Fibroblast of skin of back (primary cell): ENCODE measurements at places on chromosomes 16 and 17.

- DNase-seq: no peak
These were observed 8.1 kb downstream of the CRISPLD2 start for GRCh38 chr16:84827897-84828296.

DNA sequence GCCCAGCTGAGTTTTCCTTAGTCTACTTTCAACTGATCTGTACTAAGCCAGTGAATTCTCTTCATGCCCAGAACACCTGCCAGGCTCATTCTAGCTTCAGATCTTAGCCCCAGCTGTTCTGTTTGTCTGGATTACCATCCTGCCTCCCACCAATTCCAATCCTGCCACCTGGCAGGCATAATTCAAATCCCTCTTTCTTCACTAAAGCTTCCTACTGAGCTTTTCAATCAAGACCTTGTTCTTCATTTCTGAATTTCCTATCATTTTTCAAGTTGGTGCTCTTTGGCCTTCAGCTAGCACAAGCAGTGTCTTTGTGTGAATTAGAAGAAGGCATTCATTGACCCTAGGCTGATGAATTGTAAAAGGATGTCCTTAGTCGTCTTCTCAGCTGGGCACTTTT lies 357.6 kb downstream of the UTP18 start:
- no peak for DNase-seq

- DNase-seq: no peak
These were observed 8.9 kb upstream of the CDC42EP4 start for GRCh38 chr17:73320601-73321264.

GRCh38 chr17:55580596-55581133 lies 69.4 kb upstream of the SMIM36 start:
- DNase-seq: no peak

- DNase-seq: no peak
These were observed 265.3 kb downstream of the MAP2K6 start for GRCh38 chr17:69679829-69680228.

DNA sequence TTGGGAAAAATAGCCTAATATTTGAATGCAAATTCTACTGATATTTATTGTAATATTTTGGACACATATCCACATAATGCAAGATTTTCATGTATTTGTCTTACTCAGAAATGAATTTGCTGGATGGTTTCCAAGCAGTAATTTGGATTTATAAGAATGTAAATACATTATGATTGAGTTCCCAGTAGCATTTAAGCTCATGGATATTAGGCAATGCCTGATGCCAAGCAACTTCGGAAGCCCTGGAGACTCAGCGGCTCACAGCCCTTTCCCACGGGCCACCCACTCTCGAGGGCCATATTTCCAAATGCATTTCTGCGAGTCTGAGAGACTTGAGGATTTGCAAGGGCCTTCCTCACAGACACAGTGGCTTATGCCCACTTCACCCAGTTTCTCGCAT lies 62.1 kb upstream of the MYOCD start:
- peak; percentile 62 for DNase-seq

- no peak for DNase-seq
These were observed 41.0 kb downstream of the FOXL1 start for GRCh38 chr16:86619239-86619794.

DNA sequence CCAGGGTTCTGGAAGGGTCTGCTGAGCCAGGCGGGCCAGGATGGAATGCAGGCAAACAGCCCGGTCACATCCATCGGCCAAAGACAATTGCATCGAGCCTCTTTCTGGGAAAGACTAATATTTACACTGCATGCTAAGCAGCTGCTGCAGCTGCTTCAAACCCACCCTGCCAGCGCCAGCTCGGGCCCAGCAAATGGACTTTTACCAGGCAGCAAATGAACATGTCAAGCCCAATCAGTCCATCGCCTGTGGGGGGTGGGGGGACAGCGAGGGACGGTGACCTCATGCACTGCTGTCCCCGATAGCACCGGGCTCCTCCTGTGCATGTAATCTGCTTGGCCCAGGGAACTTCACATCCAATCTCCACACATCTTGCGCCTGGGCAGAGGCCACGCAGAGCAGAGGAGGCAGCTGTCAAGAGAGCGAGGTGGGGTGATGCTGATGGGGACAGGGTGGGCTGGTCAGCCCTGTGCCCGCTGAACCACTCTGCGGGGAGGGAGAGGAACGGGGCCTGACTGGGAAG lies 39.4 kb upstream of the CDH5 start:
- DNase-seq: no peak

DNA sequence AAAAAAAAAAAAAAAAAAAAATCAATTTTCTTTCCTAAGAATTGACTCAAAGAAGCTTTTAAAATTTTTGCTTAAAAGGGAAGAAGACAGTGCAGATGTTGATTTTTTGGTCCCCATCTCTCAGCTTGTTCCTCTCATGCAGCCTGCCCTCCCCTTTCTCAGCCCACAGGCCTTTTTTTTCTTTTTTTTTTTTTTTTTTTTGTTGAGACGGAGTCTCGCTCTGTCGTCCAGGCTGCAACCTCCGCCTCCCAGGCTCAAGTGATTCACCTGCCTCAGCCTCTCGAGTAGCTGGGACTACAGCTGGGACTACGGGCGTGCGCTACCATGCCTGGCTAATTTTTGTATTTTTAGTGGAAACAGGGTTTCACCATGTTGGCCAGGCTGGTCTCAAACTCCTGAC lies 17.7 kb downstream of the YPEL2 start:
- no peak for DNase-seq

DNA sequence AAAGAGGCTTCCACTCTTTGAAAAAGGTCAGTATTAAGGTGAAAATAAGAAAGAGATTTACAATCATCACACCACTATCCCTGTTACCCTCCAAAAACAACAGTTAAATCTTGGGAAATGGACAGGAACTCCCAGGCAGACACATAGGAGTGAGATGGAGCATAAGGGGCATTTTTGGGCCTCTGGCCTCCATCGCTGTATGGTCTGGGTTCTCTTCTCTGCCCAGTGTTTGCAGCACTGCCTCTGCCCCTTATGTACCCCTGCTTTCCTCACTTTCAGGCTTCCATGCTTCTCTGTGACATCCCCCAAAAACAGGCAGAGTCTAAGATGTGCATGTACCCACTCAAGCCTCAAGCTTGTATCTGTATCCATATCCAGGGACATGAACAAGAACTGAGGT lies 630 bp upstream of the HOXB2 start:
- no peak for DNase-seq

DNA sequence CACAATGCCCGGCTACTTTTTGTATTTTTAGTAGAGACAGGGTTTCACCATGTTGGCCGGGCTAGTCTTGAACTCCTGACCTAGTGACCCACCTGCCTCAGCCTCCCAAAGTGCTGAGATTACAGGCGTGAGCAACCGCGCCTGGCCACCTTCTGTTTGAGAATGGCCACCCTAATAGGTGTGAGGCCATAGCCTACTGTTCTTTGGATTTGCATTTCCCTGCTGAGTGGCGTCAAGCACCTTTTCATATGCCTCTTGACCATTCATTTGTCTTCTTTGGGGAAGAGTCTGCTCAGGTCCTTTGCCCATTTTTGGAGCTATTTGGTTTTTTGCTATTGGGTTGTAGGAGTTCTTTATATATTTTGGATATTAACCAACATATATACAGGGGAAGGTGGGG lies 276.7 kb downstream of the PARN start:
- DNase-seq: no peak

DNA sequence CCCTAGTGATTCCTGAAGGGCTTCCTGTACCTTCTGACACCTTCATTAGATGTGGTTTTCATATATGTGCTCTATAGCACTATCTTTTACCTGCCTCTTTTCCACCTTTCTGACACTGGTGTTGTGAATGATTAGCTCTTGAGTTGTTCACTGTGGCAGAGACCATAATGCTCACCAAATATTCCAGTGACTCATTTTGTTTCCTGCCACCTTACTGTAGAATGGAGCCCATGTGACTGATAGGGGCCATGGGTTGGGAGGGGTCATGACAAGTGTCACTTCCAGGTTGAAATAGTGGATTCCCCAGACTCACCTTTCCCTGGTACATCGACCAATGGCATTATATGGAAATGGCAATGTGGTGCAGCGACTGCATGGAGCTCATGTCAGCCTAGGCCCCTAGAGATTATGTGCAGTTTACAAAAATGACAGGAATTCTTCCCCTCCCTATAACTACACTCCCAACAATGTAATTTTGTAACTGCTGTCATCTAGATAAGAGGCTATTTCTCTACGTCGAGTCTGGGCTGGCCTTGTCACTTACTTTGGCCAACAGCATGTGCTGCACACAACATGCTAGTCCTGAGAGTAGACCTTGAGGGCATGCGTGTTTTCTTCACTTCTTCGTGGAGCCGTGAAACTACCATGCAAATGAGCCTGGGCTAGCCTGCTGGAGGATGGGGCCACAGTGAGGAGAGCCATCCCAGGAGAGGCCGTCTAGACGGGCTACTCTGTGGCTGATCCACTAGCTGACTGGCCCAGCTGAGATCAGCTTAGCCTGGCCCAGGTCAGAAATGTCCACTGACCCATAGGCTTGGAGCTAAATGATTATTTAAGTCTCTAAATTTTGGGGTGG lies 409.5 kb downstream of the CA10 start:
- no peak for DNase-seq

GRCh38 chr17:40122136-40122998 lies 596 bp downstream of the MSL1 start:
- peak; percentile 59 for DNase-seq

DNA sequence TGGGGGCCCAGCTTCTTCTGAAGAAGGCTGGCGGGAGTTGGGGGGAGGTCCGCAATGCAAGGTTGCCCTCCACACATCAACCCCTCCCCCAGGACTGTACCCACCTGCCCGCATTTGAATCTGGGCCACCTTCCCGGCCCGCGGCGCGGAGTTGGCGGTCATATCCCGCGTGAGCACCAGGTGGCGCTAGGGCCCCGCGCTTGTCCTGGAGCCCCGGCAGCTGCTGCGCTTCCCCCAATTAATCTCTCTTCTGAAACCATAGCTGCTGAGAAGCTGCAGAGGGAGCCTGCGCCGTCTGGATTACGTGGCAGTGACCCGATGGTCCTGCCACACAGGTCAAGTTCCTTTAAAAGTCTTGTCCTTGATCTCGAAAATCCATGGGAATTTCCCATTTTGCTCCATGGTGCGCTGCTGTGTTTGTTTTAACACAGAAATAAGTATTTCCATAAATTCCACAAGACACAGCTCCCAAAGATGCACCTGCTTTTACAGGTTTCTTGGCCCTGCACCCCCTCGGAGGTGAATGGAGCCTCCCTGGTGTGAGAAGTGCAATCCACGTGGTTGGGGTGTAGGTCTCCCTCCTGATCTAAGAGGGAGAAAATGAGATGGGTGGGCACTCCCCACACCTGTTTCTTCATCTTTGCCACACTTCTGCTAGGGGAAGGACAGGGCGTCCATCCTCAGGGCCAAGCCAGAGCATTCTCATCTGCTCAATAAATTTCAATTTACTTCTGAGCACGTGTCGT lies 22.1 kb downstream of the COX4I1 start:
- peak; percentile 71 for DNase-seq

DNA sequence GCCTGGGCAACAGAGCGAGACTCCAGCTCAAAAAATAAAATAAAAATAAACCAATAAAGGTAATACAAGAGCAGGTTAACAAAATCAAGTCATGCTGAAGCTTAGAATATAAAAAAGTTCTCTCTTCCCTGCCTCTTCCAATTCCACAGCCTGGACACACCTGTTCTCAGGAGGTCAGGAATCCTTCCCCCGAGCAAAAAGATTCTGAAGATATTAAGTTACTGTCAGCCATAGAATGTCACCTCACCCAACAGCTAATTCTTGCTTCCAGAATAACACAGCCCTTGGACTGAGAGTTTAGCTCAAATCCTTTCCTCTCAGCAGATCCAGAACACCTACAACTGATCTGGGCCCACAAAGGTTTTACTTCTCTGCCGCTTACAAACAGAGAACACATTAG lies 27.1 kb downstream of the SLC39A11 start:
- DNase-seq: no peak

DNA sequence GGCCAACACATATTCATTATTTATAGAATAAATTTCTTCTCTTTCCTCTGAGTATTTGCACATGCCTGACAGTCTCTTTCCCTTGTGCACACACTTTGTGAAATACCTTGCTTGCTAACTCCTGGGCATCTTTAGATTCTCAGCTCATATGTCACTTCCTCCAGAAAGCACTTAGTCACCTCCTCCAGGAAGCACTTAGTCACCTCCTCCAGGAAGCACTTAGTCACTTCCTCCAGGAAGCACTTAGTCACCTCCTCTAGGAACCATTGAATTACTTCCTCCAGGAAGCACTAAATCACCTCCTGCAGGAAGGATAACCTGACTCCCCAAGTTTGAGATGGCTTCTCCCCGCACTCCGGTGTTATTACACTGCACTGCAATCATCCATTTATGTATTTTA lies 462.5 kb upstream of the EEF2KMT start:
- DNase-seq: no peak

DNA sequence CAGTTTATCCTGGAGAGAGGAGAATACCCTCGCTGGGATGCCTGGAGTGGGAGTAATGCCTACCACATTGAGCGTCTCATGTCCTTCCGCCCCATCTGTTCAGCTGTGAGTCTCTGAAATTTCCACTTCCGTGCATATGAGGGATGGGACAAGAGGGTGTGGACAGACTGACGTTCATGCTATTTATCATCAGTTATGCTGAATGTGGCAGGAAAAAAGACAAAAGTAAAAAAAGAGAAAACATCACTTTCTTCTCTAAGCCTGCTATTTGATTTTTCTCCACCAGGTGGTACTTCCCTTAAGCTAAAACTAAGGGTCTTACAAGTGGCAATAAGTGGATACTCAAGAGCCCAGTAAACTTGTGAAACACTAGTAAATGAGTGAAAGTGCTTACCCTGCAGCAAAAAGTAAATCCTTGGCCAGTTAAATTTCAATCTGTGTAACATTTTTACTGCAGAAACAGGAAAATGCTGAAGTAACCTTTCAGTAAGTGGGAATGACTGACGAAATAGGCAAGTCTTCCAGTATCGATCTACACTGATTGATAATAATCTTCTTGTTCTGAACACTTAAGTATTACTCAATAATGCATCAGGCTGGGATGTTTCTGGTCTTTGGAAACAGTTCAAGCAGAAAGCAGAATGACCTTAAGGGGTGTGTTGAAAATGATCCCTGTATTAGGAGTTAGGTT lies 5.6 kb downstream of the CRYBA1 start:
- peak; percentile 69 for DNase-seq

DNA sequence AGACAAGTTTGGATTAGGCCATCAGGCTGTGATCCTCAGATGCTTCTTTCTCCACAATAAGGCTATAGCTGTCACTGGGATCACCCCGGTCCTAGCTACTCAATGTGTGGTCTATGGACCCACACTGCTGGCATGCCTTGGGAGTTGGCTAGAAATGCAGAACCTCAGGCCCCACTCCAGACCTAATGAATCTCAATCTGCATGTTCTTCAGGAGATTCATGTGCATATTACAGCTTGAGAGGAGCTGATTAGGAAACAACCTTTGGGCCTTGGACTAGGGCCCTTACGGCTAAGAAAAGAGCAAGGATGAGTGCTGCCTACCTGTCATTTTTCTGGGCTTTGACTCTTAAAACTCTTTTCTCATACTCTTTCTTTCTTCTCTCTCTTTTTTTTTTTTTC lies 7.5 kb downstream of the ADAT1 start:
- DNase-seq: no peak

DNA sequence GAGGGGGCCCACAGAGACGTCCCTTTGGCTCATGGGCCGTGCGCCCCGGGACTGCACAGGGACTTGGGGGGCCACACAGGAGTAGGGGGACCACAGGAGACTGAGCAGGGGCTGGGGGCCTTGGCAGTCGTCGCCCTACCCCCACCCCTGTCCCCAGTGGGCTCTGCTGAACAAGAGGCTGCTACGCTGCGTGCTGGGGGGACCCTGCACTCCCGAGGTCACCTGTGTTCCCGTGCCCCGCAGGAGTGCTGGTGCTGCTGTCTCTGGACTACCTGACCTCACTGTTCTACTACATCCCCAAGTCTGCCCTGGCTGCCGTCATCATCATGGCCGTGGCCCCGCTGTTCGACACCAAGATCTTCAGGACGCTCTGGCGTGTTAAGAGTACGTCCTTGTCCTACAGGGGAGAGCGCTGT lies 14.4 kb upstream of the RNF213 start:
- DNase-seq: no peak
